ENCODE measurements at places on chromosomes 6 and 20. TPM values are rescaled to one million over a fixed set of nuclear protein-coding genes. Genes with fewer than 3 reads are reported as not detected.

Gene TUBB2B
- not detected for total RNA-seq

Gene PTCHD4
- not detected for total RNA-seq

Gene THBS2
- total RNA-seq = not detected

Gene PAX1
- total RNA-seq = not detected

Gene CDH26
- total RNA-seq = 1.1 TPM

Gene AARS2
- 12.0 TPM for total RNA-seq

Gene SLC32A1
- total RNA-seq = not detected
